ENCODE measurements at places on chromosomes 2 and 18.

DNA sequence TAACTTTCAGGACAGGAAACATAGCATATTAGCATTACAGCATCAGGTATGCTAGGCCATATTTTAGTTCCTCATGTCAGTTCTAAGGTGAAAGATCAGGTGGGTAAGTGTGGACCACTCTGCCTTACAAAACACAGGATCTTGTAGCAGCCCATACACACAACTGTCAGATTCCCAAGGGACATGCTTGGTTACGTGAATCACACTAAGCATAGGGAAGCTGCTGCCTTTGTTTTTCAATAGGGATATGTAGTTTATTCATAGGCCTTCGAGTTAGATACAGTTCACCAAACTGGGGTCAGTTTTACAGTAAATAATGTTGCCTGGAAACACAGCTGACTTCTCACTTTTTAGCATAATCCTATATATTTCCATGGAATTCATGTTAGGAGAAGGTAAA lies 116.1 kb upstream of the OTX1 start:
- DNase-seq, result no peak

GRCh38 chr2:219352448-219353023 lies 20.0 kb upstream of the RESP18 start:
- peak; percentile 71 for DNase-seq

DNA sequence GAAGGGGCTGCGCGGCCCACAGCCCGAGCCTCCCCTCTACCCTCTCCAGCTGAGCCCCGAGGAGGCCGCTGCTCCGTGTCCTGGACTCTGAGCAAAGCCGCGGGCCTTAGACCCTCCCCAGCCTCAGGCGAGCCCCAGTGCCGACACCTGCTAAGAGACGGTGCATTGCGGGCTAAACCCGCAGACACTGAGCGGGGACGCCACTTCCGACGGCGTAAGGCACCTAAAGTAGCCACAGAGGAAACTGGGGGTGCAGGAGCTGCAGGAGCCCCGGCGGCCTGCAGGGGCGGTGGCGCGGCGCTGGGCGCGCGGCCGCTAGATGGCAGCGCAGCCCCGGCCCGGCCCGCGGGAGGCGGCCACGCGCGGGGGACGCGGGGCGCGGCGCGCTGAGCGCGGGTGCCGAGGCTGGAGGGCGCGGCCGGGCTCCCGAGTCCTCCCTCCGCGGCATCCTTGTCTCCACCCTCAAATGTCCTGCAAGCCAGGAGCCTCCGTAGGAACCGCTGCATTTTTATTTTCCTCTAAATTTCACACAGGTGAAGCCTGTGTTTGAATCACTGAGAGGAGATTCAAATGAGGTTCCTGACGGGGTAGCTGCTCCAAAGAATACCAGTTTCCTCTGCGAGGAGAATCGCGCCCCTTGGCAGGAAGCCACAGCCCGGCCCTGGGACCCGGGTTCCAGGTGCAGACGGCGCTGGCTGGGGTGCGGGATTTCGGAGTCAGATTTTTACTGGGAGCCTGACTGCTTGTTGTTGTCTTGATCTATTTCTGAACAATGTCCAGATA lies 650.5 kb downstream of the GALR1 start:
- no peak for DNase-seq

- no peak for DNase-seq
Observed at GRCh38 chr2:216132585-216132984, 23.4 kb downstream of the XRCC5 start.

- DNase-seq, result no peak
Observed at GRCh38 chr2:112671801-112672200, 26.1 kb downstream of the SLC20A1 start.

GRCh38 chr2:130981667-130982066 lies 111.6 kb downstream of the FAM168B start:
- DNase-seq, result no peak

DNA sequence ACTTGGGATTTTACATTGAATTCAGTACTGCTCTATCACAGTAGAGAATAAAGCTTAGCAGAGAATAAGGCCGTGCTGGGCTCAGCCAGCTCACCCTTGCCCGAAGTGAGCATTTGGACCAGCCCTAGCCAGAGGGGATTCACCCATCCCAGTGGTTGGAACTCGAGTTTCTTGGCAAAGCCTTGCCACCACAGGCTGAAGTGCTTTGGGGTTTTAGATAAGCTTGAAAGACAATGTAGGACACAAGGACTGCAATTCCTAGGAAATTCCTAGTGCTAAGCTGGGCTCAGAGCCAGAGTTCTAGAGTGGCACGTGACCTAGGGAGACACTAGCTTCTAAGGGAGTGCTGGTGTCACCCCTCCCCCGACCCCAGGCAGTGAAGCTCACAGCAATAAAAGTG lies 28.0 kb downstream of the SERPINB11 start:
- no peak for DNase-seq

GRCh38 chr2:128316777-128317180 lies 1.9 kb downstream of the HS6ST1 start:
- no peak for DNase-seq

DNA sequence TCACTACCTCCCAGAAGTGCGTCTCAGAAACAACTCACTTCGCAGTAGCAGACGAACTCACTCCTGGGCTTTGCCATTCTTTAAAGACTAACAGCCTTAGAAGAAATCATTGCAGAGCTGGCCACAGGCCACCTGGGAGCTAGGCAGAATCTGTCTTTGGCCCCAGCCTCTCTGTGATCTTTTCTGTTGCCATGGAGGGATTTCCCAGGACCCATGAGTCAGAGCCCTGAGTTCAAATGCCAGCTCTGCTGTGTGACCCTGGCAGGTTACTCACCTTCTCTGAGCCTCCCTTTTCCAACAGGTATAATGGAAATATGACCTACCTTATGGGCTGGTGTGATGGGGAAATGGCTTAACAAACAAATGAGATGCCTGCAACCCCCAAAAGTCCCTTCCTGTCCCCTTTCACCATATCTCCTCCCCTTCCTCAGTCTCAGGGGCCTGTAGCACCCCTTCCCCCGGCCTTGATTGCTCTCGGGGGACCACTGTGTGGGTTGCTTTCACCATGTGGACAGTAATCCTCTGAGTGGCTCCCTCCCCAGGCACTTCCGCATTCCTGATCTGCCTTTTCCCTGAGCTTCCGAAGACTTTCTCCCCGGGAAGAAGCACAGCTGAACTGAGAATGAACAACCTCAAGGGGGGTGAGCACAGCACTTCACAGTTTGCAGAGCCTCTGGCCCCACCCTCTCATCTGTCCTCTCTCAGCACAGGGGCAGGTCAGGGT lies 34.0 kb upstream of the SLC66A3 start:
- DNase-seq, result no peak

- no peak for DNase-seq
Observed at GRCh38 chr2:201813996-201814760, 7.8 kb downstream of the CDK15 start.

GRCh38 chr2:188610827-188611226 lies 319.2 kb downstream of the GULP1 start:
- DNase-seq, result no peak

DNA sequence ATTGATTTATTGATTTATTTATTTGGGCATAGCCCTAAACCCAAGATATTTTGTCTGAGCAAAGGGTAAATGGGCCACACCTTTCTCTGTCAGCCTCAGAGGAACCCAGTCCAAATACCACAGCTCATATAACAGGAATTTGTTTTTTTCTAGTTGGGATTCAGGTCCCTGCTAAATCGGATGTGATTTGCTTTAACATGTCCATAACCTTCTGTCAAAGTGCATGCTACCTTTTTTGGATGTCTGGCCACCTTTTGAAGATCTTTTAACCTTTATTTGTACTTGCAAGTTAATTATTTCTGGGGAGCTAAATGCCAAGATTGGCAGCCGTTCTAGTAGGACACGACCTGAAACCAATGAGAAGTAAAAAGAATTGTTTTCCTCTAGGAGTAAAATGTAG lies 303.2 kb upstream of the UBE2E3 start:
- DNase-seq, result no peak

DNA sequence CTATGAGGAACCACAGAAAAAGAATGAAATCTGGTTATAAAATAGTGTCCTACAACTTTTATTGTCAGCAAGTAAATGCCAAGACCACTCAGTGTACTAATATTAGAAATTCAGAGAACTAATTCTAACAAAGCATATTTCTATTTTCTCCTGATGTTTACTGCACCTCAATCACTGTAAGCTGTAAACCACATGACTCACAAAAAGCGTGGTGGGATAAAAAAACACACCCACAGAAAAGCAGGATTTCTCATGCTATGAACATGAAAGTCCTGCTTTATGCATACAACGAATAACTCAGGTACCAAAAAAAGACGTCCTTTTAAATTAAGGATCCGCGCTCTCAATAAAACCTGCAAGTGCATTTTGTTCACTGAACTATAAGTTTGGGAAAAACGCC lies 797 bp downstream of the TXNL4A start:
- DNase-seq, result no peak

GRCh38 chr18:6650747-6651146 lies 78.8 kb upstream of the ARHGAP28 start:
- no peak for DNase-seq

GRCh38 chr2:151278487-151278886 lies 11.0 kb downstream of the NMI start:
- no peak for DNase-seq

Measured in DND-41 (cell line).